ENCODE measurements at places on chromosomes 3 and 15. TPM values are rescaled to one million over a fixed set of nuclear protein-coding genes. Genes with fewer than 3 reads are reported as not detected.
A peak's percentile ranks its signal among the peaks of the same experiment; 100 is the strongest.

DNA sequence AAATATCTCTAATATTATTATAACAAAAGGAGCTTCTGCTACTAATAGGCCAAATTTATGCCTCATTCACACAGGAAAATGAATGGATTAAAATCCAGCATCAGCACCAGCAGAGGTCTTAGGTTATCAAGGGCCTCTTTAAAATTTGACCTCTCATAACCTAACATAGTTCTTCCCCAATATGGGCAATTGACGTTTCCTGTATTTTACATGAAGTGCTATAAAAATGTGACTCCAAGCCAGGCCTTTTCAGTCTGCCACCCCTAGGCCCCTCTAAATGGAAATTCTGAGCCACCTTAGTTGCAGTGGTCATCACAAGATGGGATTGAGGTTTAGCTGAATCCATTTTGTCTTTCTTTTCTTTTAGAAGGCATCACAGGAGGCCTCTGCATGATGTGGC lies 70.1 kb downstream of the CASR start:
- no peak for DNase-seq

MST1 gene
- 4.3 TPM for total RNA-seq

MSL2 gene
- 13.9 TPM for total RNA-seq

DNA sequence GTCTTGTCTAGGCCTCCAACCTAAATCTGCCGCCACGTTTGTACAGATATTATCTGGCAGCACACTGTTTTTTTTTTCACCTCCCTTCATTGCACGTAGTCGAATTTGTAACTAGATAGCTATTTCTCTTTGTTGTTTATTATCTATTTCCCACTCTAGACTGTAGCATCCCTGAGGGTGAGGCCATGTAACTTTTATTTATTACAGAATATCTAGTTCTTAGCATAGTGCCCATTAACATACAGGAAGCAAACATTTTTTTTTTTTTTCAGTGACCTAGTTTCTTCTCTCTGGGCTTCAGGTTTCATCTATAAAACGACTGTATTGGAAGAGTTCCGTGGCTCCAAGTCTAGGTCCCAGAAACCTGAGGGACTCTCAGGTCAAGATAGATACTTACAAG lies 354.3 kb downstream of the FGF12 start:
- DNase-seq: no peak

- no peak for DNase-seq
Observed at GRCh38 chr3:113606539-113607218, 74.3 kb downstream of the SIDT1 start.

GRCh38 chr3:69091389-69092029 lies 6.8 kb downstream of the ARL6IP5 start:
- DNase-seq: no peak

CCDC54 gene
- not detected for total RNA-seq

DNA sequence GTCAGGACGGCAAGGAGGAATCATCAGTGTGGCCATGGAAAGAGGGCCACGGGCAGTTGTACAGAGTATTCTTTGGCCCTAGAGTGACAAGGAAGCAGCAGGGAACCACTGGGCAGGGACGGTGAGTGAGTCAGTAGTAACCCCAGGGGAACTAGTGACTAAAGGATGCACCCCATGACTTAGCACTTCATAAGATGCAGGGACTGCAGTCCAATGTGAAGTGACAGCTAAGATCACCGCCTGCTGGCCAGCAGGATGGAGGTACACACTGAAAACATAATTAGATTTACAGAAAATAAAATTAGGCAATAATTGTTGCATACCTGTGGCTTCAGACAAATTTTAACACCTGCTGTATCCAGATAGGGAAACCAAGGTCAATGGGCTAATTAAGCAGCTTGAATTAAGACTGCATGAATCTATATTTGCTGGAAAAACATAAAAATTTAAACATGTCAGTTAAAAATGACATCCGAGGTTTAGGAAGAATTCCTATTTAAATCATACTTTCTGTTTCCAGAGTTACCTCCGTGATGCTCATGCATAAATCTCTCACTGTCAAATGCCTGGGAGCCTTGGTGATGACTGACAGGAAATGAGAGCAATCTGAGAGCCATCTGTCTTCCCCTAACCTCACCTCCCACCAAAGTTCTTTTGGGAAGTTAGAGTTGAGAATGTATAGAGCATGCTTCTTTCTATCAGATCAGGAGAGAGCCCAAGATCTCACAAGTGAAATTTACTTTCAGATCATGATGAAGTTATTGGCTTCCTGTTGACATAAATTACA lies 56.5 kb downstream of the DCLK3 start:
- DNase-seq: peak; percentile 20

- DNase-seq: peak; percentile 37
Observed at GRCh38 chr15:72319360-72319984, 485 bp downstream of the CELF6 start.

DNA sequence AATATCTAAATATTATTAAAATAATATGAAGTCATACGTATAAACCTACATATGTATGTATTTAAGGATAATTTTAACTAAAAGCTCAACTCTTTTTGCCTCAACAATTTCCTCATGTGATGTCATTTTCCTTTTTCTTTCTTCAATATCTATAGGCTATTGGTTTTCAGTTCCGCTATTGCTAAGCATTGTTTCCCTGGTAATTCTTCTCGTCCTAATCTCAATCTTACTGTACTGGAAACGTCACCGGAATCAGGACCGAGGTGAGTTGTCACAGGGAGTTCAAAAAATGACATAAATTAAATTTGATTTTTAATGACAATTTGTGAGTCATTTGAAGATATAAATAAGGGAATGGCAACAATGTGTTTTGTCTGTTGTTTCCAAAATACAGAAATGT lies 16.6 kb downstream of the CD200 start:
- no peak for DNase-seq

MORC1 gene
- total RNA-seq: not detected

SERP1 gene
- total RNA-seq: 89.6 TPM

GRCh38 chr3:24012589-24013269 lies 67.6 kb downstream of the NR1D2 start:
- no peak for DNase-seq

DNA sequence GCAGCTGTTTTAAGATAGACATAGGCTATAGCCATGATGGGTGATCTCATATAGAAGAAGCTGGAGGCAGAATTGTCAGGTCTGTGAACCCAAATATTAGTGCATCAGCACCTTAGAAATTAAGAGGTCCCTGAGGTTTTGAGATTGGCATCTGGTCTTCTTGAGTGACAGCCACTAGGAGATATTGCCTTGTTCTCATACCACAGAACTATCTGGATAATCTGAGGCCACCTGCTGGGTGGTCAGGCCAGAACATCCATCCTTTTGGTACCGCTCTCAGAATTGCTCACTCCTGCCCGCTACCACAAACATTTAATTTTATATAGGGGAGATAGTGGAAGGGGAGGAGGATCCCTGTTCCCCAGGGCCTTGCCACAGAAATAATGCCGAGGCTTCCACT lies 210.6 kb upstream of the ZPLD1 start:
- peak; percentile 48 for DNase-seq

GRCh38 chr3:140096037-140096436 lies 161.1 kb downstream of the CLSTN2 start:
- DNase-seq: peak; percentile 9

GRCh38 chr15:71115567-71116351 lies 488 bp downstream of the THSD4 start:
- peak; percentile 6 for DNase-seq

DNA sequence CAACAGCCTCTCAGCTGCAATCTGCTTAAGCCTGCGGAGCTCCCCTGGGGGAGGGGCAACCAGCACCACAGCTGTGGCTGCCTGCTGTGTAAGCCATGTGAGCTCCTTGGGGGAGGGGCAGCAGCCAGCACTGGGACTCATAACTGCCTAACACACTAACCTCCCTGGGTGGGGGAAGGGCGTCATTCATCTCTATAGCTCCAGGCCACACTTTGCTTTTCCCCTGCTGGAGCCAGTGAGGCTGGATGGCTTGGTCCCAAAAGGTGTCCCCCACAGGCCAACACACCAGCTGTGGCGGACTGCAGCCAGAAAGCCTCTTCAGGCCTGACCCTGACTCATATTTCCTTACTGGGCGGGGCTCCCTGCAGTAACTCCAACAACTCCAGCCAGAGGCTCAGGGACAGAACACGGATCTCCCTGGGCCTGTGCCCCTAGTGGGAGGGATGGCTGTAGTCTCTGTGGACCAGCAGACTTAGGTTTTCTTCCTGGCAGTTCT lies 129.8 kb downstream of the PPM1L start:
- DNase-seq: no peak

C3orf22 gene
- not detected for total RNA-seq

DNA sequence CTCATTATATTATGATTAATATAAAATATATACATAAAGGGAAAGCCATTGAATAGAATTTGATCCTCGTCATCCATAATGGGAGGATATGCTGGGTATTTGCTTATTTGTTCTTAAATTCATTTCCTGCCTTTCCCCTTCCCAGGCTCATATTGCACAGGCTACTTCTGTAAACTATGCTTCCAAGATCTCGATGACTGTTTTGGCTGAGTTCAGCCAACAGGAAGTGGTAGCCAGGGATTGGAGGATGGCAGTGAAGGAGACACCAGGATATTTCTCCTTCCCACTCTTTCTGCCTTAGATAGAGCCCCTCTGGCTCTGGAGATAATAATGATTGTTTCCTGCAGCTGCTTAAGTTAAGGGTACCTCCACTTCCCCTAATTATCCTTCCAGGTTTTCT lies 44.3 kb upstream of the DYNC1LI1 start:
- DNase-seq: no peak

GRCh38 chr3:176579711-176580185 lies 617.5 kb downstream of the TBL1XR1 start:
- DNase-seq: no peak

DNA sequence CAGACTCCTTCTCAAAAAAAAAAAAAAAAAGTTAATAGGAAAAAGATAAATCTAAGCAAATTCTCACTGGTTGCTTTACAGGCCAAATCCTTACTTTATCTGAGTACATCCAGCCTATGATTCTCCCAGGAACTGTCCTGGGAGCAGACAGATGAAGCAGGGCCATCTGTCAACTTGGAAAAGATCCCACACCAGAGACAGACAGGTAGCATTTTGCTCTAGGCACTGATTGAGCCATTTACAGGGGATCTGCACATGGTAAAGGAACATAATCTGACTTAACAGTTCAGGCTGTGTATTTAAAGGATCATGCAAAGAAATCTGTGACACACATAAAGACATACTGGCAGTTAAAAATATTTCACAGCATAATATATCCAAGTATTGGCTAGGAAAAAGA lies 1006.5 kb downstream of the TBL1XR1 start:
- DNase-seq: no peak

CFAP100 gene
- total RNA-seq: not detected

- peak; percentile 30 for DNase-seq
Observed at GRCh38 chr15:79283252-79284048, 928 bp downstream of the ANKRD34C start.

EMC7 gene
- 58.5 TPM for total RNA-seq

- no peak for DNase-seq
Observed at GRCh38 chr15:40838756-40839155, 5.1 kb upstream of the SPINT1 start.

TTLL13 gene
- total RNA-seq: not detected

GRCh38 chr15:60761505-60761845 lies 282.5 kb upstream of the ICE2 start:
- DNase-seq: no peak

DNA sequence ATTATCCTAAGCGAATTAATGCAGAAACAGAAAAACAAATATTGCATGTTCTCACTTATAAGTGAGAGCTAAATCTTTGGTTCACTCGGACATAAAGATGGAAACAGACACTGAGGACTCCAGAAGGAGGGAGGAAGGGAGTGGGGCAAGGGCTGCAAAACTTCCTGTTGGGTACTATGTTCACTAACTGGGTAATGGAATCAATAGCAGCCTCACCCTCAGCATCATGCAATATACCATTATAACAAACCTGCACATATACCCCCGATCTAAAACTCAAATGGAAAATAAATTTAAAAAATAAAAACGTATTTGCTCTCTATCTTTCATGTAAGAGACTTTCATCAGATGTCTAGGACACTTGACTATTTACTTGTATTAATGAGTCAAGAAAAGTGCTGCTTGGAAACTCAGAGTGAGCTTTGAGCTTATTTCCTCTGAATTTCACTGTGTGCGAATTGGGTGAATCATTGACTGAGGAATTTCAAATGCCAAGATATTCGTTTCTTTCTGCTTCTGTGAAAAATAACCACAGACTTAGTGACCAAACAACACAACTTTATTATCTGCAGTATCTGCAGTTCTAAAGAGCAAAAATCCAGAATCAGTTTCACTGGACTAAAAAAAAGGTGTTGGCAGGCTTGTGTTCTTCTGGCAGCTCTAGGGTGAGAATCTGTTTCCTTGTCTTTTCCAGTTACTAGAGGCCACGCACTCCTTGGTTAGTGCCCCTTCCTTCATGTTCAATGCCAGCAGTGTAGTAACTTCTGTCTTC lies 18.4 kb downstream of the TM4SF18 start:
- DNase-seq: no peak

CLDN16 gene
- not detected for total RNA-seq

Data from SK-MEL-5 (cell line).